Hematopoietic multipotent progenitor cell treated with erythropoietin and hydrocortisone succinate and interleukin-3 and kit ligand, for 17 days (in vitro differentiated cells): ENCODE measurements at places on chromosomes 2 and 18.

GRCh38 chr18:11937874-11938478, 29.9 kb upstream of the MPPE1 start:
- peak; percentile 88 for DNase-seq

GRCh38 chr2:107374249-107374648, 452.4 kb upstream of the RGPD4 start:
- no peak for DNase-seq

DNA sequence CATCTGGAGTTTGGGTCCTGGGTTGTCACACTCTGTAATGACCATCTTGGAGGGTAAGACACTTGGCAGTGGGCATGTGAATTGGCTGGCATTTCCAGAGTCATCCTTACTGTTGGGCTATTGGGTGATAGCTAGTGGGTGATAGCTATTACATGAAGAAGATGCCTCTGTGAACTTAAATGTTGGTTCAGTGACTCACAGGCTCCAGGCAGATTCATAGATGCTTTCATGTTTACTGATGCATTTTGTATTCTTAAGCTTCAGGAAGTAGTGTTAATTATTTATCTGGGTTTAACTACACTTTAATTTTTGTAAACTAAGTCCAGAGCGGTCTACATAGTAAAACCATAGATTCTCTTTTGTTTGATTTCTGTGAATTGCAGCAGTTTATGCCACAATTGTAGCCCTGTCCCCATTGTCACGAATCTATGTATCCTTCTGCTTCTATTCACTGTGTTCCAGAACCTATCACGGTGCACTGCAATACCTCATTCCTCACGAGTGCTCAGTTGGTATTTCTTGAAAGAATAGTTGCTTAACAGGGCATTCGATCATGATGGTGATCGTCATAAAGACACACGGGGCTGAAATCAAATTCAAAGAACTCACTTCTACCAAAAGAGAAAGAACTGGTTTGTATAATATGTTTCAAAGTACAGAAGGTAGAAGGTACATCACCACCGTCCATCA, 79.7 kb downstream of the GBX2 start:
- DNase-seq: no peak

DNA sequence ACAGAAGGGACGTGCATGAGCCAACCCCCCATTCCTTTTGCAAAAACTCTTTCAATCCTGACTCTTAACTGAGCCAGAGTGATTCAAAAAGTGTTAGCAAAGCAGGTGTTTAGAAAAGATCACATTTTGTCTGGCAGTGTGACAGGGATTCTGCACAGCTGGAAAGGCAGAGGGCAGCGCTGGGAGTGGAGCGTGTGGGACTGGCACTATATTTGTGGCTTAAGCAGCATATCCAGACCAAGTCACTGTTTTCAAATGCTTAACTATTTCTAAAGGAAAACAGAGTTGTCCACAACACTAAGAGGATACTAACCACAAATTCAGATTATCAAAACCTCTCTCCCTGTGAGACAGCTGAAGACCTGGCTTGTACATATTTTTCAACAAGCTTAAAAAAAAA, 19.0 kb downstream of the CABYR start:
- DNase-seq: no peak

DNA sequence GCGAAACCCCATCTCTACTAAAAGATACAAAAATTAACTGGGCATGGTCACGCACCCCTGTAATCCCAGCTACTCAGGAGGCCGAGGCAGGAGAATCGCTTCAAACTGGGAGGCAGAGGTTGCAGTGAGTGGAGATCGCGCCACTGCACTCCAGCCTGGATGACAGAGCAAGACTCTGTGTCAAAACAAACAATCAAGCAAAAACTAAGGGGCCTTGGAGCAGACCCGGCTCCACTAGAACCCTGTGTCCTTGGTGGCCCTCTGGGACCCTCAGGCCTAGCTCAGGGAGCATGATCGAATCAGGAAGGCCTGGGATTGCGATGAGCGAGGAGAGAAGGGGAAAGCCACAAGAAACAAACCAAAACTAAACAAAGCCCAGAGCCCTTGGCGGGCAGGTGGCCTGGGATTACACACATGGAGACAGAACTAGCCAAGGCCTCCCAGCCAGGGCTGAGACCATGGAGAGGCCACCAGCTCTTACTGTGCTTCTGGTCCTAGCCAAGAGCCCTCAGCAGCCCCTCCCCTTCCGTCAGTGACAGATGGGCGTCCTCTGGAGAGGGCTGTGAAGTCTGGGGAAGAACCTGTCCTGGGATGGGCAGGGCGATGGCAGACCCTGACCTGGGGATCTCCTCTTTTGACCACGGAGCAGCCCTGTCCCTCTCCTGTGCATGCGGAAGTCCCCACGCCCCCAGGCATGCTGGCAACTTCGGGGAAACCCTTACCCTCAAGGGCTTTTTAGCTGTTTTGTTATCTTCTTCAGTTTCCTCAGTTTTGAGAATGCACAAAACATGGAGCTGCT, 27.4 kb upstream of the CATIP start:
- no peak for DNase-seq

DNA sequence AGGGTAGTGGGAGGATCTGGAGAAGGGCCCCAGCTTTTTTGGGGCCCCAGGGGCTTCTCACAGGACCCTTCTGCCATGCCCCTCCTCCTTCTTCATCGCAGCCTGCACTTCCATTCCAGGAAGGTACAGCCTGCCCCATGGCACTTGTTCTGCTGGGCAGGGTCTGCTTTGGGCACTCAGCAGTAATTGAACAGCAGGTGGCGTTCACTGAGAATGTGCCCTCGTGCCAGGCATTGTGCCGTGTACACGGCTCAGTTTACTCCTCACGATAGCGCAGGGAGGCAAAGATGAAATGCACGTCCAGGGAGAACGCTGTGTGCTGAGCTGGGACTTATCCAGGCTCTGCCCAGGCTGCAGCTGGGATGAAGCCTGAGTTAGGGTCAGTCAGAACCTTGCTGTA, 54.8 kb upstream of the ASB18 start:
- no peak for DNase-seq

- DNase-seq: no peak
These were observed 248.7 kb downstream of the RNF152 start for GRCh38 chr18:61643884-61644647.

DNA sequence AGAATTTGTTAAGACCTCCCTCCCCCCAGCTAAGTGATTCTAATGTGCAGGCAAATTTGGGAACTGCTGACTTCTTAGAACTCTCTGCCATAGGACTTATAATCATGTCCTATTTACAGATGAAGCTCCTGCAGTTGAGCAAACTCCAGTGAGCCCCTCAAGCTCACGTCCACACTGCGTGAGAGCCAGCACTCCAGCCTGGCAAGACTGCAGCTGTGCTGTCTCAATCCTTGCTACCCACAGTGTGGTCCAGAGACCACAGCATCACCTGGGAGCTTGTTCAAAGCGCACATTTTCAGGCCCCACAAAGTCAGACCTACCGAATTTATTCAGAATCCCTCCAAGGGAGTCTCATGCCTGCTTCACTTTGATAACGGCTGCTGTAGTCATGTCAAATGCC, 243.2 kb upstream of the RAB12 start:
- DNase-seq: no peak

- no peak for DNase-seq
These were observed 164.1 kb downstream of the GLI2 start for GRCh38 chr2:120899771-120900170.

GRCh38 chr2:128651000-128651399, 332.3 kb upstream of the HS6ST1 start:
- DNase-seq: no peak

GRCh38 chr2:223735659-223736244, 101.6 kb downstream of the AP1S3 start:
- no peak for DNase-seq

DNA sequence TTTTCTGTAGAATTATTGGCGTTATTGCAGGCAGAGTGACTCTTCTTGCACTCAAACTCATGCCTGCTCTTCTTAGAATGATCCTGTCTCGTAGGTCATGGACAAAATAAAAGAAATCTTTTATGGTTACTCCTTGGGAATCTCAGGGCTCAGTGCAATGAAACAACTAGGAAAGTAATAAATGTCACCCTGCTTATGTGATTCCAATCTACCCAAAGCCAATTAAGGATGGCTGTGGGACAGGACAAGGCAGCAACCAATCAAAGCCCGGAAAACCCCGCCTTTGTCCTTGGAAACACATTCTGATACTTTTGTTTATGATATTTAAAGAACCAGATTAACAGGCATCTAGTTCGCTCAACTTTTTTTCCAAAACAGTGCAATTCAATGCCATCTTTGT, 53.0 kb downstream of the GRB14 start:
- DNase-seq: no peak

DNA sequence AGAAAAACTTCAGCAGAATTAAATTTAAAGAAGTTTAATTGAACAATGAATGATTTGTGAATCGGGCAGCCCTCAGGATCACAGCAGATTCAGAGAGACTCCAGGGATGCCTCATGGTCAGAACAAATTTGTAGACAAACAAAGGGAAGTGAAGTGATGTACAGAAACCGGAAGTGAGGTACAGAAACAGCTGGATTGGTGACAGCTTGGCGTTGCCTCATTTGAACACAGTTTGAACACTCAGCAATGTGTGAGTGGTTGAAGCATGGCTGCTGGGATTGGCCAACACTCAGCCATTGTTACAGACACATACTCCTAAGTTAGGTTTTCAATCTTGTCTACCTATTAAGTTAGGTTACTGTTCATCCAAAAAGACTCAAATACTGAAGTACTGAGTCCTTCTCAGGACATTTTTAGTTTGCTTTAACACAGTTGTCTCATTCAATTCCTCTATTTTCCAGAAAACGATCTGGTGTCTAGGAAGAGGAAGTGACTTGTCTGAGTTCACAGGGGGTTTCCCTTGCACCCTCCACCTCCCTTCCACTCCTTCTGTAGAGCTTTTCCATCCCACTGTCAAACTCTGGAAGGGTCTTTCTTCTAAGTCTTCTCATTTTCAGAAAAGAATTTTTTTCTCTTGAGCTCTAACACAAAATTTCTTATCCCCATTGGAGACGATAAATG, 137.9 kb downstream of the SLC4A3 start:
- no peak for DNase-seq

DNA sequence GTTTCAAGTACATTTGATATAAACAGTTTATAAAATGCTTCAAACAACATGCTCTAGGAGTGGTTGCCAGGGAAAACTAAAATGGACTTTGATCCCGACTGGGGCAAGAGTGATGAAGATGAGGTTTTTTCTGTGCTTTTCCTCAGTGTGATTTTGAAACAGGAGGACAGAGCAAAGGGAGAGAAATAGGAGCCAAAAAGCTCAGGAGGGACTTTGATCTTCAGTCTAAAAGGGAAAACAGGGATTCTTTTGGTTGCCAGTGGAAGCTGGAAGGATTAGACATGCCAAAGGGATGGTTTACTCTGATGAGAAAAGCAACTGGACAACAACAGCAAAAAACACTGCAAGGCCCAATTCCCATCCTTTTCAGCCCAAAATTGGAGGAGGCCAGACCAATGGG, 95.5 kb downstream of the LTBP1 start:
- no peak for DNase-seq

- no peak for DNase-seq
These were observed 136.1 kb upstream of the LGALSL start for GRCh38 chr2:64317707-64318475.

DNA sequence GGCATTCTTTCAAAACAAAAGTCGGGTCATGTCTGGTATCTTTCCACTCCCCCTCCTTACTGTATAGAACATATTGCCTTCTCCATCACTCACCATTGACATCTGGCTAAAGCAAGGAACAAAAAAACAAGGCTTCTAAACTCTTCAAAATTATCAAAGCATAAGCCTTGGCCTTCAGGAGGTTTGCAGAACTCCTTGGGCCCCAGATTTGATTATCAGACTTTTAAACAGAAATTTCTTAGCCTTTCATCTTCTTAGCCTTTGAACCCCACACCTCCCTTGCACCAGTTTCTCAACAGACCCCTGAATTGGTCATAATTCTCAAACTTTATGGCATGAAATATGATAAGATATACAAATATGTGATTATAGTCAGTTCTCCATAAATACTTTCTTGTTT, 59.8 kb upstream of the XDH start:
- DNase-seq: no peak

DNA sequence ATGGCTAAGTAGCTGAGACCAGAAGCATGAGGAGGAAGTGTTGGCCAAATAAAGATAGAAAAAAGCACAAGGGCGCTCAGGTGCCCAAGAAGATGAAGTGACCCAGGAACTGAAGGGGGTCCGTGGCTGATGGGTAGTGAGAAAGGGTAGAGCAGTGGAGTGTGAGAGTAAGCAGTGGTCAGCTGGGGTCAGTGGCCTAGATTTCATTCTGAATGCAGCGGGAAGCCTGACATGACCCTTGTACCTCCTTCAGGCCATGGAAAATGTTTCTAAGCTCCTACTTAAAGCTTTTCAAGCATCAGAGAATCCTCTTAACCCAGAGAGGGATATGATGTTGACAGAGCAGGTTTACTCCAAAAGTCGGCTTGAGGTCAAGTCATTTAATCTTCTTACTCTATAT, 89.0 kb upstream of the UNC80 start:
- DNase-seq: no peak
